Activated CD4-positive, alpha-beta T cell treated with anti-CD3 and anti-CD28 coated beads, Interleukin-2, amount 10 ng/mL, durations not matched to agents 7 days and 5 days (primary cell): ENCODE measurements at places on chromosomes 5 and 9. TPM values are rescaled to one million over a fixed set of nuclear protein-coding genes. Genes with fewer than 3 reads are reported as not detected.
A peak's percentile ranks its signal among the peaks of the same experiment; 100 is the strongest.

The SPAG8 gene
- total RNA-seq = 1.8 TPM

GRCh38 chr9:137305060-137305797 lies 3.2 kb upstream of the NRARP start:
- H3K4me1 ChIP-seq = peaks cover 12% of the 10 kb centered on the region
- DNase-seq = peak; percentile 63
- H3K36me3 ChIP-seq = no peaks in the 10 kb centered on the region
- no peak overlapping the region for H3K4me3 ChIP-seq

GRCh38 chr5:58503390-58504046 lies 12.3 kb downstream of the GAPT start:
- no peak overlapping the region for H3K4me3 ChIP-seq
- H3K36me3 ChIP-seq = no peaks in the 10 kb centered on the region
- H3K27ac ChIP-seq = no peak overlapping the region
- DNase-seq = no peak
- H3K27me3 ChIP-seq = peaks cover 5% of the 10 kb centered on the region
- H3K4me1 ChIP-seq = peaks cover 7% of the 10 kb centered on the region

The OCLN gene
- 4.6 TPM for total RNA-seq

- H3K4me3 ChIP-seq = no peak overlapping the region
- H3K27me3 ChIP-seq = no peaks in the 10 kb centered on the region
- DNase-seq = no peak
- H3K27ac ChIP-seq = no peak overlapping the region
Observed at GRCh38 chr5:2801577-2802525, 50.4 kb upstream of the IRX2 start.

The EFNA5 gene
- total RNA-seq = not detected

GRCh38 chr9:98533132-98533531 lies 175.6 kb downstream of the GABBR2 start:
- no peaks in the 10 kb centered on the region for H3K4me1 ChIP-seq
- H3K27me3 ChIP-seq = peaks cover 7% of the 10 kb centered on the region
- no peak overlapping the region for H3K4me3 ChIP-seq
- no peak overlapping the region for H3K27ac ChIP-seq
- no peaks in the 10 kb centered on the region for H3K36me3 ChIP-seq

The GPR151 gene
- total RNA-seq = not detected

The FCN1 gene
- not detected for total RNA-seq

GRCh38 chr5:92401492-92401891 lies 1018.4 kb upstream of the ARRDC3 start:
- no peak overlapping the region for H3K27ac ChIP-seq
- no peaks in the 10 kb centered on the region for H3K36me3 ChIP-seq
- H3K27me3 ChIP-seq = no peaks in the 10 kb centered on the region
- no peak overlapping the region for H3K4me3 ChIP-seq

GRCh38 chr5:137997726-137998213 lies 35.1 kb downstream of the FAM13B start:
- DNase-seq = no peak
- H3K36me3 ChIP-seq = peaks cover 41% of the 10 kb centered on the region
- no peaks in the 10 kb centered on the region for H3K27me3 ChIP-seq
- peaks cover 26% of the 10 kb centered on the region for H3K4me1 ChIP-seq

The PCDHGA10 gene
- not detected for total RNA-seq

DNA sequence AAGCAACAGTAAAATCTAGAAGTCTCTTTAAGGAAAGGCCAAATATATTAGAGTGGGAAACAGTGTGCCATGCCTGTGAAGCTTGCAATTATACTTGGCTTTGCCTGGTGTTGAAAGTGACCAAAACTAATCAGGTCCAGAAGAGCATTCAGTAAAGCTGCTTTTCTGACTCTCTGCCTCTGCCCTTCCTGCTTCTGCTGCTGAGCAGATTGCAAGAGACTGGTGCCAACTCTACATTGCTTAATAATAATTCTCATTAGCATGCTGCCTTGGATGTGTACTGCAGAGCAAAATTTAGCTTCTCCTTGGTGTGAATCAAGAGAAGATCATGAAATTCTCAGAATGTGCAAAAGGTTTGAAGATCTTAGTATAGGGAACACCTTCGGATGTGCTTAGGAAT lies 120.4 kb upstream of the RFX3 start:
- H3K27me3 ChIP-seq = no peaks in the 10 kb centered on the region
- no peak overlapping the region for H3K4me3 ChIP-seq
- no peaks in the 10 kb centered on the region for H3K36me3 ChIP-seq
- DNase-seq = no peak
- H3K4me1 ChIP-seq = peaks cover 2% of the 10 kb centered on the region

- H3K4me3 ChIP-seq = no peak overlapping the region
- H3K27me3 ChIP-seq = peaks cover 49% of the 10 kb centered on the region
- DNase-seq = no peak
- H3K36me3 ChIP-seq = no peaks in the 10 kb centered on the region
- no peak overlapping the region for H3K27ac ChIP-seq
Observed at GRCh38 chr5:73137563-73138530, 17.5 kb downstream of the TMEM171 start.

The TPPP gene
- 0.02 TPM for total RNA-seq

The CER1 gene
- not detected for total RNA-seq

- peaks cover 12% of the 10 kb centered on the region for H3K4me1 ChIP-seq
- H3K27ac ChIP-seq = no peak overlapping the region
- no peak overlapping the region for H3K4me3 ChIP-seq
- DNase-seq = no peak
- peaks cover 24% of the 10 kb centered on the region for H3K27me3 ChIP-seq
Observed at GRCh38 chr5:66810151-66810550, 214.0 kb downstream of the MAST4 start.

DNA sequence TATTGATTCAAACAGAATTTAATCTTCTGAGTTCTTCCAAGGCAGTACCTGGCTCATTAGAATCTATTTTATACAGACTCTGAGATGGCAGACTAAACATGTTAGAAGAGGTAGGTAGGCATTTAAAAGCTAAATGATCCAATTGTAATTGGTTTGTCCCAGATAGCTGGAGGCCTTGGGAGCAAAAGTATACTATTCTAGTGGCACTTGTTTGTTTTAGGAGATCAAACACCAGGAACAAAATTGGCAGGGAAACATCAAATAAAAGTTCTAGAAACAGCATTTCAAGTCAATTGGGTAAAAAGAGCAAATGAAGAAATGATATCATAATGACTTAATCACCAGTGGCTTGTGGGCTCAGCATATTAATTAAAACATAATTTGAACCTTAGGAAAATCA lies 521.4 kb downstream of the PRR16 start:
- H3K27me3 ChIP-seq = no peaks in the 10 kb centered on the region
- H3K27ac ChIP-seq = peak overlapping the region; percentile 9

GRCh38 chr9:132833550-132834121 lies 44.4 kb downstream of the AK8 start:
- H3K27me3 ChIP-seq = peaks cover 10% of the 10 kb centered on the region
- H3K4me3 ChIP-seq = no peak overlapping the region
- no peaks in the 10 kb centered on the region for H3K36me3 ChIP-seq
- no peak for DNase-seq
- H3K4me1 ChIP-seq = no peaks in the 10 kb centered on the region

The NMUR2 gene
- not detected for total RNA-seq

DNA sequence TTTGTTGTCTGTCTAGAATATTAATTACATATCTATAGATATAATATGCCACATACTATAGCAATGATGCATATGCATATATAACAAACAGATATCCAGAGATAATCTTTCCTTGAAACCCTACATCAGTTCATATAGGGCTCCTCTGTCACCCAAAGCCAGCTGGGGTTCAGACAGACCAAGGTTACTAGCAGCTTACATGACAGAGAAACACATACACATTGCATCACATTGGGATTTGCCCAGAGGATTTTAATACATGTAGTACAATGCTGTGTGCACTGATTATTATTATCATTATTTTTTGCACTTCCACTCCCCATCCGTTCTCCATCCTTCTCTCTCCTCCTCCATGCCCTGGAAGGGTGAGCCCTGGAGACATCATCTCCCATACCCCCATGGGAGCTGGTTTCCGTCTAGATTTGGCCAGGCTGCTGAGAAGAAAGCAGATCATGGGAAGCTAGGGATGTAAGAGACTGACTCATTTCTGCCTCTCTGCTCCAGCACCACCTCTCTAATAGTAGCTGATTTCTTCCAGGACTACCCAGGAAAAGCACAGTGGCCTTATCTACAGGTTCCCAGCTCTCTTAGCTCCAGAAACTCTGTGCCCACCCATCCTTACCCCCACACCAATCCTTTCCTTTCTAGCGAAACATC lies 23.3 kb downstream of the FST start:
- H3K4me3 ChIP-seq = no peak overlapping the region
- no peaks in the 10 kb centered on the region for H3K36me3 ChIP-seq
- peaks cover 7% of the 10 kb centered on the region for H3K27me3 ChIP-seq
- DNase-seq = no peak
- no peak overlapping the region for H3K27ac ChIP-seq

- DNase-seq = no peak
- H3K27me3 ChIP-seq = peaks cover 12% of the 10 kb centered on the region
Observed at GRCh38 chr5:60835554-60835953, 8.5 kb downstream of the ELOVL7 start.

DNA sequence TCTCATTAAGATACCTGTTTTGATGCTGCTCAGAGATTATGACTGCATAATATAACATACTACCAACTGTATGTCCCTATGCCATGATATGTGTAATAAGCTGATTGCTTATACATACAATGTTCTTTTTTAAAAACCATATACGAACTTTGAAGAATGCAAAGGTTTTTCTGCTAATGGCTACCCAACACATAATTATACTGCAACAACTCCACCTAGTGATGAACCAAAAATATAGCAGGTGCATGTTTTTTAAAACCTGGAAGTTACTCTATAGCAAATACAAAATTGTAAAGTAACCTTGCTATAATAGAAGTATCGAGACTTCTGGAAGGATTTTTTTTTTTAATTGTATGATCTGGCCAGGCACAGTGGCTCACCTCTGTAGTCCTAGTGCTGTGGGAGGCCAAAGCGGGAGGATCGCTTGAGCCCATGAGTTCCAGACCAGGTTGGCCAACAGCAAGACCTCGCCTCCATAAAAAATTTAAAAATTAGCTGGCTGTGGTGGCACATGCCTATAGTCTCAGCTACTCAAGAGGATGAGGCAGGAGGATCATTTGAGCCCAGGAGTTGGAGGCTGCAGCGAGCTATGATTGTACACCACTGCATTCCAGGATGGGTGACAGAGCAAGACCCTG lies 49.1 kb downstream of the HOMER1 start:
- H3K4me3 ChIP-seq = no peak overlapping the region
- DNase-seq = no peak
- peaks cover 2% of the 10 kb centered on the region for H3K27me3 ChIP-seq
- no peak overlapping the region for H3K27ac ChIP-seq

- no peaks in the 10 kb centered on the region for H3K4me1 ChIP-seq
- H3K27me3 ChIP-seq = peaks cover 8% of the 10 kb centered on the region
- no peaks in the 10 kb centered on the region for H3K36me3 ChIP-seq
- no peak overlapping the region for H3K27ac ChIP-seq
Observed at GRCh38 chr9:86859056-86859455, 88.2 kb downstream of the GAS1 start.

The SIT1 gene
- 195 TPM for total RNA-seq

The GRXCR2 gene
- total RNA-seq = not detected

- no peaks in the 10 kb centered on the region for H3K36me3 ChIP-seq
- H3K27ac ChIP-seq = no peak overlapping the region
- H3K4me3 ChIP-seq = no peak overlapping the region
- H3K4me1 ChIP-seq = no peaks in the 10 kb centered on the region
- H3K27me3 ChIP-seq = peaks cover 1% of the 10 kb centered on the region
- no peak for DNase-seq
Observed at GRCh38 chr9:2568689-2569088, 52.9 kb upstream of the VLDLR start.

GRCh38 chr9:89466451-89467277 lies 31.2 kb downstream of the SEMA4D start:
- H3K27me3 ChIP-seq = no peaks in the 10 kb centered on the region
- peak overlapping the region; percentile 58 for H3K4me3 ChIP-seq
- H3K4me1 ChIP-seq = peaks cover 97% of the 10 kb centered on the region
- peaks cover 89% of the 10 kb centered on the region for H3K36me3 ChIP-seq
- peak; percentile 41 for DNase-seq
- H3K27ac ChIP-seq = peak overlapping the region; percentile 94

The CENPH gene
- total RNA-seq = 40.0 TPM

DNA sequence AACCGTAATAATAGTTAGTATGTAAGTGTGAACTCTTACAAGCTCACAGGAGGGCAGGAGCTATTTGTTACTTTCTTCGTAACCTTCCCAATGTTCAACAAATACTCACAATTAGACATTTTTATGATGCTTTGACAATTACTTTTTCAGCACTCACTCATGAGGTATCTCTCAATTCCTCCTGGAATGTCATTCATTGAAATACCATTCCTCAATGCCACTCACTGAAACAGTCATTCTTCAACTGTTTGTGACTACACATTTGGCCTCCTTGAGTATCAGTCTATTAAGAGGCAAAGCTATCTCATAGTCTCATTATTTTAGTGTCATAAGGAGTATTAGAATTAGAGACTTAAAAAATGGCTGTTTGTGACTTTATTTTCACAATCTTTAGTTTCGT lies 734.1 kb upstream of the DMAC1 start:
- no peak overlapping the region for H3K27ac ChIP-seq
- no peaks in the 10 kb centered on the region for H3K4me1 ChIP-seq
- no peaks in the 10 kb centered on the region for H3K27me3 ChIP-seq
- no peak for DNase-seq
- H3K36me3 ChIP-seq = no peaks in the 10 kb centered on the region
